ENCODE measurements at places on chromosomes 6 and 20.
A peak's percentile ranks its signal among the peaks of the same experiment; 100 is the strongest.

GRCh38 chr6:43070028-43070632, 6.0 kb upstream of the PTK7 start:
- DNase-seq, result no peak

DNA sequence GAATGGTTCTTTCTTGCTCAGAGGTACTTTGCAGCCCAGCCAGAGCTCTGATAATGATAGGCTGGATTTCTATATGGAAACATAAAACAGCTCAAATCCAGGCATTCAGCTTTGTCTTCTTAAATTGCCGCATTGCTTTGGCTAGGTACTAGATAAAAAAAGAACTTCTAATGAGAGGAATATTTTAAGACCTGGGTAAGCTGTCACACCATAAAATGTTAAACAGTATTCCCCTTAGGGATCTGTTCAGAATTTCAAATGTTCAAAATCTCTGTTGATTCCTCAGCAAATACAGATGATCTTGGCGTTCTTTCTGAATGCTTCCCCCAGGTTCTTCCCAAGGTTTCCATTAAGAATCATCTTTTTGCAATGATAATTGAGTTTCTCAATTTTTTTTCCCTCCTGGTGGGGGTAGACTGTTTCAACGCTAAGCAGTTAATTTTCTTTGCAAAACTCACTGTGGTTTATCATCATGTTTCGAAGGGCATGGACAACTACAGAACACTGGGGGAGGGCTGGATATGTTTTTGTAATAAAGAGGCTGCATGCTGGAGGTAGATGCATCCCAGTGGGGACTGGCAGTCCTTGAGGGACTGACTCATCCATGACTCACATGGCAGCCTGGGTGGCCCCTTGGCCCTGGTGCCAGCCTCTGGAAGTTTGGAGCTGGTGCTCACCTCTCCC, 31.0 kb downstream of the TIAM2 start:
- DNase-seq, result peak; percentile 16

DNA sequence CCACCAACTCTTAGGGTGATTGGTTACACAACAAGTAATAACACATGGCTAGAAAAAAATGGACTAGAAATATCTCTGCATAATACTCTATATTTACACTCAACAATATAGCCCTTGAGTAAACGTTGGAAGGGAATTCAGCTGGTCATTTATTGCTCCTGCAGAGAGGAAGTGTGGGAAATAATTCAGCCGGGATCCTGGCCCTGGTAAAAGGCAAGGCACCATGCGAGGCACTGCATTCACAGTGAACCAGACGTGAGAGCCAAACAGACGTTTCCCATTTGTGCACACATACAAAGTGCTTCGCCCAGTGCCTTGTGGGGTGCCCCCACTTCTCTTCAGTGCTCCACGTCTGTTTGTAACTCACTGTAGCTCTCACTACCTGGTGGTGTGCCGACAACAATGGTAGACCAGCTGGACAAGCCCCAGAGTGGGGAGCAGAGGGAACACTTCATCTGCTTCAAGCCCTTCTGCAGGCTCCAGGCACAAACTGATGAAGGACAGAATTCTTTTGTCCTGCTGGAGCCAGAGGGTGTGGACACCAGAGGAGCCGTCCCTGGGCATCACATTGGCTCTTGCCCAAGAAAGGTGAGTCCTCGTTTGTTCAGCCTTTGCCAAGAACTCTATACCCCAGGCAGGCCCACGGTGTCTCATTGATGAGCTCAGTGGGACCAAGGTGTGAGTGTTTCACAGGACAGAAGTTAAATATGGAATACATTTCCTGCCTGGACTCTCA, 18.8 kb downstream of the SYNDIG1 start:
- DNase-seq, result no peak

GRCh38 chr6:89818977-89819335, 638 bp downstream of the MDN1 start:
- DNase-seq, result no peak

DNA sequence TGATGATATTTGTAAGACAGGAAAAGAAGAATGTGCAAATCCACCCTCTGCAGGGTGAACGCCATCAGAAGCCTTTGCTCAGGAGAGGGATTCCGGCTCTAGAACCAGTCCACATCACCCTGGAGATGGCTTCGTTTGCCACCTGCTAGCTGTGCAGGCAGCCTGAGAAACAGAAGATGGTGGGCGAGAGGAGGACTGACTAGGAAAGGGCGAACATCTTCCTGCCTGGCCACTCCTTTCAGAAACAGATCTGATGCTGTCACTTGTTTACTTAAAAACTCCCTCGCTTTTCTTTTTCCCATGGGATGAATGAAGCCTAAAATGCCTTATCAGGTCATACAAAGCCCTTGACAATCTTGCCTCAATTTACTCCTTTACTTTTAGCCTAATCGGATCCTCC, 1.2 kb downstream of the PTPRA start:
- DNase-seq, result no peak

DNA sequence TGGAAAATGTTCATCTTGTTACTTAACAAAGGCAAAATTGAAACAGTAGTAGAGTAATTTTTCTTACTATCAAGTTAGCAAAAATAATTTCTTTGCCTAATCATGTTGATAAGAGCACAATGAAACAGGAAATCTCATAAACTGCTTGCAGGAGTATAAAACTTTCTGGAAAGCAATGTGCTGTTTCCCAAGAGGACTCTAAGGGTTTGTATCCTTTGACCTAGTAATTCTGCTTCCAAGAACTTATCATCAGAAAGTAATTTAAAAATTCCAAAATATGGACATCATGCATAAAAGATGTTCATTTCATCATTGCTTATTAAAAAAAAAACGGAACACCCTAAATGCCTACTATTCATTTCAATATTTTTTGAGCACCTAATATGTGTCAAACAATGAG, 46.1 kb upstream of the TNFAIP3 start:
- DNase-seq, result no peak

DNA sequence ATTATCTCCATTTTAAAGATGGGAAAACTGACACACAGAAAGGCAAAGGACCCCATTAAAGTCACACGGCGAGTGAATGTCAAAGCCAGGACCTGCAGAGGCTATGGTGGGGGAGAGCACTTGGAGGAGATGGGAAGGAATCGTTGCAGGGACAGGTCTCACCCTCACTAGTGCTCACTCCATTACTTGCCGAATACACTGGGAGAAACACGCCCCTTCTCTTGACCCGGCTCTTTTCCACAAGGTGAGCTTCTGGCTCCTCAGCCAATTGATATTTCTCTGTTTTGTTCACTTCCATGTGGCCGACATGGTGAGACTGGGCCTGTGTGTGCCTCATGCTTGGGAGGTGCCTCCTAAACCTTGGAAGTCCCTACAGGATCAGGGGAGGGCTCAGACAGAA, 117.8 kb upstream of the KCNG1 start:
- DNase-seq, result no peak

DNA sequence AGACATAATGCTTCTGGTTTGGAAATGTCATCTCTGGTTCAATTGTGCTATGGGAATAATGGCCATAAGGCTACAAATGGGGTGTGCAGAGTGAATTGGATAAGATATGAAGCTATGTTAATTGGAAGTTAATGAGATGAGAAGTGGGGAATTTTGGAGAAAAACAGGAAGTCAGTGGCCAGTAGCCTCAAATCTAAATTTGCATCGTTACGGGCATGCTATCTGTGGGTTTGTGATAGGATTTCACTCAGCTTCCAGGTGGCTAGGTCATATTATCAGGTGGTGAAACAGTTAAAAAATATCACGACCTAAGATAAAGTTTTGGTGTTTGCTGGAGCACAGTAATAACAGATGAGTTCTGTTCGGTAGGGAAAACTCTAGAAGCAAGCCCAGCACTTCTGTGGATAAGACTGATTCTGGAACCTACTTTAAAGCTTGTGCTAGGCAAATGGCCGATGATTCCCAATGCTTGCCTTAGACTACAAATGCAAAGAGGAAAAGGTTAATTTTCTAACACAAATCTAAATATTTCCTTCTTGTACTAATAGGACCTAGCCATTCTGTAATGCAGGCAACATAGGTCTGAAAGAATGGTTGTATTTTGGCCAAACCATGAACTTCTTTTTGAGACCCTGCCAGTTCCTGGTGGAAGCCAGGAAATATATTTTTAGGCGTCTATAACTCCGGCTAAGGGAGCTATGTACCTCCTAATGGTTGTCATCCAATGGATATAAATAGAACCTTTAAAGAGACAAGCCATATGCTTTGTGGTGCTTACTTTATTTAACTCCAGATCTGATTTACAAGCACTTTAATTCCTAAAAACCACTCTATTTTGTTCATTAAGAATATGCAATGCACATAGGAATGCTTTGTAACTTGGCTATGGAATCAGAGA, 111.0 kb downstream of the PLCB1 start:
- no peak for DNase-seq

DNA sequence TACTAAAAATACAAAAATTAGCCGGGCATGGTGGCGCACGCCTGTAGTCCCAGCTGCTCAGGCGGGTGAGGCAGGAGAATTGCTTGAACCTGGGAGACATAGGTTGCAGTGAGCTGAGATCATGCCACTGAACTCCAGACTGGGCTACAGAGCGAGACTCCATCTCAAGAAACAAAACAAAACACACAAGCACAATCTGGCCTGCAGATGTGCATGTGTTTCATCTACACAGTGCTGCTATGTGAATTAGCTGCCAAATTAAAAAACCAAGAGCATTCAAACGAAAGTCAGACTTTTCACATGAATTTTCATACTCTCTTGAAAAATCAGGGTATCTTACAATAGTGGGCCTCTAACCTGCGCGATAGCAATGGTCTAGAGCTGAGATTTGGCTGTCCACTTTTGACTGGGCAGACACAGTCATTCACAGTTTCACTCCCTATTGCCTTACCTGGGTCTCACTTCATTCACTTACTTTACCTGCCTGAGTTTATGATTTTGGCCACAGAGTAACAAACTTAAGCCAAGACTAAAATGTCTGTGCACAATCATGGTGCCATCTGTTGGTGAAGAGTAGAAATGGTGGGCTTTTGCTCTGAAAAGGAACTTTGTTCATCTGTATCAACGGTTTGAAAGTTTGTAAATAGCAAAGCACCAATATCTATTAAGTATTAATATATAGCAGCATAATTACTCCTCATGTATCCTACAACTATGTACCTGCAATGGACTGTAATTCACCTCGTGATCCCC, 138.5 kb upstream of the UST start:
- no peak for DNase-seq

- DNase-seq, result no peak
These were observed 138.8 kb downstream of the TFAP2A start for GRCh38 chr6:10276106-10276505.

- DNase-seq, result peak; percentile 46
These were observed 27.3 kb downstream of the RRBP1 start for GRCh38 chr20:17654649-17655285.

DNA sequence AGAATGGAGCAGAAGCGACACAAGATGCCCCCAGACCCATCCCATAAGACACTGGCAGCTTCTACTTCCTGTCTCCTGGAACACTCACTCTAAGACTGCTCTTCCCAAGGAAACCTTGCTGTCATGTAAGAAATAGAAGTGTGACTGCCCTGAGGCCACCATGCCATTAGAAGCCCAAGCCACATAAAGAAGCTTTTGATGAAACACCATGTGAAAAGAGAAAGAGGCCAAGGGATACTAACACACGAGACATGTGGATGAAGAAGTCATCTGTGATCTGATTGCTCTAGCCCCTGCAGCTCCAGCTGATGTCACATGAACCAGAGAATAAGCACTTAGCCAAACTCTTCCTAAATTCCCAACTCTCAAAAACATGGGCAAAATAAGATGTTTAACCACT, 117.9 kb upstream of the PCSK2 start:
- no peak for DNase-seq

GRCh38 chr6:6707143-6707542, 118.6 kb downstream of the LY86 start:
- no peak for DNase-seq

DNA sequence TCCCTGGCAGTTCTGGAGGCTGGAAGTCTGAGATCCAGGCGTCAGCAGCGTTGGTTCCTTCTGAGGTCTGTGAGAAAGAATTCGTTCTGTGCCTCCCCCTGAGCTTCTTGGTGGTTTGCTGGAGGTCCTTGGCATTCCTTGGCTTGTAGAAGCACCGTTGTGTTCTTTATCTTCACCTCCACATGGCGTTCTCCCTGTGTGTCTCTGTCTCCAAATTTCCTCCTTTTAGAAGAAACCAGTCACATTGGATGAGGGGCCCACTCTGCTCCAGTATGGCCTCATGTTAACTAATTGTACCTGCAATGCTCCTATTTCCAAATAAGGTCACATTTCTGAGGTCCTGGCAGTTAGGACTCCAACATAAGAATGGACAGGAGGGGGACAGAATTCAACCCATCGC, 73.0 kb upstream of the BACH2 start:
- no peak for DNase-seq

GRCh38 chr6:12013307-12013719, 1.2 kb downstream of the HIVEP1 start:
- no peak for DNase-seq
